Thoracic aorta (tissue), 2 donors: ENCODE measurements at places on chromosomes 6 and 20.

GRCh38 chr6:170047823-170048222 is 243.1 kb downstream of the DLL1 start:
- no peak for DNase-seq

DNA sequence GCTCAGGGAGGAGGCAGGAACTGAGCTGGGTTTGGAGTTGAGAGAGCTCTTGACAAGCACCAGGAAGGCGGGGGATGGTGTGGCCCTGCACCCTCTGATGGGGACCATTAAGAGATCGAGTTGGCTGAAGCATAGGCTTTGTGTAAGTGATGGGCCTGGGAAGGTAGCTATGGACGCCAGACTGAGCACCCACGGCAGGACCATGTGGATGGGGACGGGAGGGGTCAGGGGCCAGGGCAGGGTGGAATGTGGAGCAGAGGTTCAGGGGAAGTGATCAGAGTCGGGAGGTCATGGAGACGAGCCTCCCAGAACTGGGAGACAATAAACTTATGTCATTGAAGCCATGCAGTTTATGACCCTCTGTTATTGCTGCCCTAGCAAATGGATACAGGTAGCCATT is 81.7 kb downstream of the PLG start:
- DNase-seq, result no peak

GRCh38 chr20:3156811-3157619 is 2.6 kb downstream of the FASTKD5 start:
- no peak for DNase-seq

DNA sequence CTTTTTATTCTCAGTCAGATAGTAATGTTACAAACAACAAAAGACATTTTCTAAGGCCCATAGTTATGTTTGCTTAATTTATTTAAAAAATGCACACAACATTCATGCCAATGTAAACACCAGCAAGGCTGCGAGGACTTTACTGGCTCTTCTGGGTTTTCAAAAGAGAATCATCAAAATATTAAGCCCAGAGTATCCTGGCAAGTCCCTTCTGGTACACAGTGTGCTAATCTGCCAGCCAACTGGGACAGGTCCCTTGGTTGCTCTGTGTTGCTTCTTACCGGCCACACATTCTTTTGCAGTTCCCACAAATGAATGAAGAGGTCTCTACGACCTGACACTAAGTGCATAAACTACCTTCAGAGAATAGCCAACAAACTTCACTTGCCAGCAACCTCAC is 42.6 kb upstream of the SPDEF start:
- DNase-seq, result no peak

DNA sequence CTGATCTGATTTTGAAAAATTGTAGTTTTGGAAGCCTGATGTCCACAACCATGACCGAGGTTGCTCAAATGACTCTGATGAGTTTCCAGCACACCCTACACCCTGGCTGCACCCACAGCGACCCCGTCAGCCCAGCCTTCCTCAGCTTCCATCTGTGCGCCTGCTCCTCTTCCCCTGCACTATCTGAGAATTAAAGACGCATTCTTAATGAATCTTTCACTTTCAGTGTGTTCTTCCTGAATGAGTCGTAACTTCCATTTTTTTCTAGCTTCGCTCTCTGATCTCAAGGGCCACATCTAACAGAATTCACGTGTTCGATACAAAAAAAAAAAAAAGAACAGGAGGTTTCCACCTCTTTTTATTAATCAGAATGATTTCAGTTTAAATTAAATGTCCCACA is 21.3 kb upstream of the RREB1 start:
- DNase-seq, result no peak

DNA sequence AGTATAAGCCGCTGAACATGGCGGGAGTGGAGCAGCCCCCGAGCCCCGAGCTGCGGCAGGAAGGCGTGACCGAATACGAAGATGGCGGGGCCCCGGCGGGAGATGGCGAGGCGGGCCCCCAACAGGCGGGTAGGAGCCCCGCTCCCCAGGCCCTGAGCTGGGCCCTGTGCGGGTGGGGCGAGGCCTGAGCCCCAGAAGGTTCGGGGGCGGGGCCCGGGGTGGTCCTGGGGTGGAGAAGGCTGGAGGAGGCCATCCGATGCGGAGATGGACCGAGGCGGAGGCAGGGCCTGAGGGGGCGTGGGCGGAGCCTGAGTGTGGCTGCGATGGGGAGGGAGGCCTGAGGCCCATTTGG is 7.1 kb downstream of the L3MBTL1 start:
- no peak for DNase-seq

- DNase-seq, result no peak
These were observed 10.8 kb downstream of the GCNT2 start for GRCh38 chr6:10531942-10532341.

- DNase-seq, result no peak
These were observed 152.1 kb upstream of the RIMS1 start for GRCh38 chr6:71733970-71734899.

DNA sequence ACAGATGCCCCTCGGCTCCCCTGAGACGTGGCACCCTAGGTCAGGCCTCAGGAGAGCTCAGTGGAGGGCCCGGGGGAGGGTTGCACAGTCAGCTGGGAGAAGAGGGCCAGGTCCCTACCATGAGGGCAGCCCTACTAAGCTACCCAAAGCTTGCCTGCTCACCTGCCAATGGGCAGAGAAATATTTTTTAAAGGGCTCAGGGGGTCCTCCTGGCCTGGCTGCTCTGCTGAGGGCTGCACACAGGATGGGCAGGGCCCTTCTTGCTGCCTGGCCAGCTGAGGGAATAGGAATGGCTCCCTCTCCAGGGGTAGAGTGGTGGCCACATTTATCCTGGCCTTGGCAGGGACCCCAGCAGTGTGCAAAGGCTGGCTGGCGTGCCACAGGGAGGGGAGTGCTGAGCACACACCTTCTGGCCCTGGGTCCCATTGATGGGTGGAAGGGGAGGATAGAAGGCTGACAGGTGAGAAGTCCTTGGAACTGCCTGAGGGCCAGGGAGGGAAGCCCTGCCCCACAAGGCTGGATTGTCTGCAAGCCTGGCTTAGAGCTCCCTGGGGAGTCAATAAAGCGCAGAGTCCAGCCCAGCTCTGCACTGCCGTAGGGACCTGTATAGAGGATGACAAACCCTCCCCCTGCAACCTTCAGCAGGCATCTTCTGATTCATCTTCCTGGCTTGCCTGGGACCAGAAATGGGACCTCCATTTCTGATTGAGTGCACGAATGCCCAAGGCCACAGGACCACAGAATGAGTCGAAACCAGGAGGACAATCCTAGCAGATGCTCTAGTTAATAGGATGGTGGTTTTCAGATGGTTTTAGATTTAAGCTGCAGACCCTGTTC is 62.1 kb downstream of the NOL4L start:
- DNase-seq, result no peak

DNA sequence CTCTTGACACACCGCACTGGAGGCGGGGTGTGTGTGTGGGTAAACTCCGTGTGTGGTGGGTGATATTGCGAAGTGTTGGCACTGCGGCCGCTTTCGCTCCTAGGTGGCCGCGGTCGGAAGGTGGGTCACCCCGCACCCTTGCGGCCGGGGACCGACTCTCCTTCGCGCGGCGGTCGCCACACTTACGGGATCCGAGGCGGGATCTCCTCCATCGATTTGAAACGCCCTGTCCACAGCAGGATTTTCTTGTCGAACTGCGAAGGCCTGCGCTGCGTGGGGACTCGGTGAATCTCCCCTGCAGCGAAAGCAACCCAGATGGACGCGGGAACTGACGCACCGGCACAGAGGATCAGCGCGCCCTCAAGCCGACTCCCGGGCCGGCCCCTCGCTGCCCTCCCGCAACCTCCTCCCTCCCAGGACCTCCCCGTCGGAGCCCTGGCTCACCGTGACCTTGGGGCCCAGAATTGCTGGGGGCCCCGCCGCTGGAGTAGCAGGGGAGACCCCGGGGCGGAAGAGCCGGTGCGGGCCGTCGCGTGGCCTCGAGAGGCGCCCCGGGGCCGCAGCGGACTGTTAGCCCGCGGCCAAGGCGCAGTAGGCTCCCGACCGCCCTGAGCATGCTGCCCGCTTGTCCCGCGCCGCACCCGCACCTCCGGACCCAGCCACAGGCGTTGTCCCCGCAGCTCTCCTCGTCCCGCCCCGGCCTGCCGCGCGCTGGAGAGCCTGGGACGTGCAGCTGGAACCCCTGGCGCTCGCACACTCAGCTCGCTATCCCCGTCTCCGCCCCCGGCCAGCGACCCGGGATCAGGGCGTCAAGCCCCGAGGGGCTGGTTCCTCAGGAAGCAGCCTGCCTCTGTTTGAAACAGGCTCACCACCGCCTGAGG is at the start of gene FAM162B:
FAM162B (minus strand) TSS at position 759 of the 881 bp plus-strand sequence; CDS start at position 616, 143 bp downstream.
- no peak for DNase-seq

- no peak for DNase-seq
These were observed 719 bp downstream of the SMPD2 start for GRCh38 chr6:109441069-109441816.

GRCh38 chr6:151065027-151065815 is 174.5 kb upstream of the AKAP12 start:
- DNase-seq, result no peak

DNA sequence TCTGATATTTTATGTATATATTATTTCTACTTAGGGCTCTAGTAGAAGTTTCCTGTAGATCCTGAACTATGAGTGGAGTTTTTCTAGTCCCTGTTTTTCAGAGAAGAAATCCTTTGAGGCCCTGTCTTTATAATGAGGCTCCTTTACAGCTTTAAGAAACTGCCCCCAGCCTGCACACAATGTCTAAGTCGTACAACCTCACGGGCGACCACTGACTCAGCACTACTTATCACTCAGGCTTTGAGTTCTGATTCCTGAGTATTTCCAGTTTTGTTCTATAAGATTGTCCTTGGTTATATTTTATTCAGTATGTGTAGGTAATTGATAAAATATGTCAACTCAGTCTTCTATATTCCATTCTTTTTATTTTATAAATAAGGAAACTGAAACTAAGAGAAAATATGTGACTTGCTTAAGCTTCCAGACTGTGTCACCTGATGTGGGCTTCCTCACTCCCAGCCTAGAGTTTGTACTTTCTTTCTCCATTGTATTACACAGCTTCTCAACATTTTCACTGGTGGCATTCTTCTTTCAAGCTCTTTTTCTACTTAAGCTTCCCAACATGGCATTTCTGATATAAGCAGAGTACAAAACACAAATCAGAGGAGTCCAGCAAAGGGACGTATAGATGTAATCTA is 167.0 kb downstream of the TBX18 start:
- no peak for DNase-seq

GRCh38 chr6:110363748-110364147 is 5.6 kb upstream of the METTL24 start:
- peak; percentile 36 for DNase-seq

DNA sequence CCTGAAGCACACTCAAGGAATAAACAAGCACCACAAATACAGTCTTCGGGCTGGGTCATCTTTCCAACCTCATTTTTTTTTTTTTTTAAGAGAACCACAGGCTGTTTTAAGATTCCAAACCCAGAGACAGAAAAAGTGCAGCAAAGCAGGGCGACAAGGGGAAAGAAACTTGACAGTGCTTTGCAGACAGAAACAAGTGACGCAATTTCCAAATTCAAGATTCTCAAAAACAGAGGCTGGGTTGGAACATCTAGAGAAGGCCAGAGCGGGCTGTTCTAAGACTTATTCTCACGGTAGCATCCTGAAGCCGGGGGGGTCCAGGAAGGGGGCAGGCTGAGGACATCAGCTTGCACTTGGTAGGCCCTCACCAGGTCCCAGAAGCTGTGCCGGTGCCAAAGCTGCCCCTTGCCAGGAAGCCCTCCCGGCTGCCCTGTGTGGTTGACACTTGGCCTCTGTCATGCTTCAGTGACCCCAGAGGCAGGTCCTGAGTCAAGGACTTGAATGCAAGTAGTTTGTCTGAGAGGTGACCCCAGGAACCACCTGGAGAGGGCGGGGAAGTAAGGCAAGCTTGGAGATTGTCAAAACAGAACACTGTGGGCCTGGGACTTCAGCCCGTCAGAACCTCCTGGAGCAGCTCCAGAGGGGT is 50.5 kb downstream of the BMP7 start:
- no peak for DNase-seq

DNA sequence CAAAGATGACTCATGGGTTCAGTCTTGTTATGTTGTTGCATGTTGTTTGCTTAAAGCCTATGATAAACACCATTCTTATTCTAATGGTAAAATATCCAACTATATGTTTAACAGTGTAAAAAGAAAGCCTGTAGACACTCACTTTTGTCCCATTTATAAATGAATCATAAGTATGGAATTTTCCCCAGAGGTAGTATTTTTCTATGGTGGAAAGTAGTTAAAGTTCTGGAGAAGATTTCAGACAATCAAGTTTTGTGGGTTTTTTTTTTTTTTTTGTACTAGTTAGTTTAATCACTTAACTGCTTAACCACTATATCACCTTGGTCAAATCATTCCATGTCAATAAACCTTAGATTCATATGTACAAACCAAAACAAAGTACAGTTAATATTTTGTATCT is 35.8 kb downstream of the PTCHD4 start:
- DNase-seq, result no peak

DNA sequence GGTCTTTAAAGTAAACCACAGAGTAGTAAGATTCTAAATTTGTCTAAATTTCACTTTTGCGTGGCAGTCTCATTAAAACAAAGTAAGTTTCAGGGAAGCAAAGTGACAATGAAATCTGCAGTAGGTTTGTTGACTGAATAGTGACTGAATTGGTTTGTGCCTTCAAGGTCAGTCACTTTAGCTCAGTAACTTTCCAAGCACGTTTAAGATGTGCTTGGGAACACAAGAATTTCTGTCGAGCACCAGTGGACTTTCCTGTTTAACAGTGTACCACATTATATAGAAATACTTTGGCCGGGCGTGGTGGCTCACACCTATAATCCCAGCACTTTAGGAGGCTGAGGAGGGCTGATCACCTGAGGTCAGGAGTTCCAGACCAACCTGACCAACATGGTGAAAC is 1.7 kb upstream of the CD24 start:
- DNase-seq, result no peak

GRCh38 chr6:132612449-132613108 is 11.5 kb downstream of the TAAR2 start:
- DNase-seq, result no peak

GRCh38 chr20:32539026-32539816 is 45.9 kb downstream of the NOL4L start:
- no peak for DNase-seq

DNA sequence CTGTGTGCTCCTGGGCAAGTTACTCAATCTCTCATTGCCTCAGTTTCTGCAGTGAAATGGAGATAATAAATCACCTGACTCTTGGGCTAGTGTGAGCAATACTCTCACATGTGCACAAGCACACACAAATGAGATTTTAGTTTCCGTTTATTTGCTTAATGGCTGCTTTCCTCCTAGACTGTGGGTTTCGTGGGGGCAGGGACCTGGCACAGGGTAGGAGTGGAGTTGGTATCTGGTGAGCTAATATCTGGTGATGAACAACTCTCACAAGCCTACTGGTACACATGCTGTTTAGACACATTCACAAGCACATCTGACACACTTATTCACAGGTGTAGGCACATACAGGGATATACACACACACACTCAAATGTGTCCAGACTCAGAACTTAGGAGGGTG is 73.8 kb downstream of the TOX2 start:
- DNase-seq, result no peak

- no peak for DNase-seq
These were observed 59.2 kb downstream of the ANKRD6 start for GRCh38 chr6:89492025-89492640.

GRCh38 chr6:48817333-48818051 is 645.6 kb downstream of the MMUT start:
- DNase-seq, result no peak

GRCh38 chr20:52751571-52751970 is 220.6 kb upstream of the TSHZ2 start:
- DNase-seq, result no peak
